ENCODE measurements at places on chromosomes 3 and 15.

DNA sequence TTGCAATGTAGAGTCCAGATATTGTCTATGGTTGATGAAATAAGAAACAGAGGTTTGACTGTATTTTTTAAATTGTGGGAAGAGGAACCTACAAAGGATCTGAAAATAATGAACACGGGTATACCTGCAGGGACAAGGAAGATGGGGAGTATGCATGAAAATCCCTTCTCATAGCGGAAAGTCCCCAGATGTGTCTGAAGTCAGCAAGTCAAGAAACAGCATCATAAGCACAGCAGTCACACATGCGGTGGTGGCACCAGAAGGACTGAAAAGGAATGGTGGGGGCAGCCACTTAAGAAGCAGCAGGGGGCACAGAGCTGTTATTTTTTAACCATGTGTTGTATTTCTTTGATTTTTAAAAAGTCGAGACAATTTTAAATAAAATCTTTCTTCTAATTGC lies 4.7 kb downstream of the MRPS11 start:
- no peak for DNase-seq

DNA sequence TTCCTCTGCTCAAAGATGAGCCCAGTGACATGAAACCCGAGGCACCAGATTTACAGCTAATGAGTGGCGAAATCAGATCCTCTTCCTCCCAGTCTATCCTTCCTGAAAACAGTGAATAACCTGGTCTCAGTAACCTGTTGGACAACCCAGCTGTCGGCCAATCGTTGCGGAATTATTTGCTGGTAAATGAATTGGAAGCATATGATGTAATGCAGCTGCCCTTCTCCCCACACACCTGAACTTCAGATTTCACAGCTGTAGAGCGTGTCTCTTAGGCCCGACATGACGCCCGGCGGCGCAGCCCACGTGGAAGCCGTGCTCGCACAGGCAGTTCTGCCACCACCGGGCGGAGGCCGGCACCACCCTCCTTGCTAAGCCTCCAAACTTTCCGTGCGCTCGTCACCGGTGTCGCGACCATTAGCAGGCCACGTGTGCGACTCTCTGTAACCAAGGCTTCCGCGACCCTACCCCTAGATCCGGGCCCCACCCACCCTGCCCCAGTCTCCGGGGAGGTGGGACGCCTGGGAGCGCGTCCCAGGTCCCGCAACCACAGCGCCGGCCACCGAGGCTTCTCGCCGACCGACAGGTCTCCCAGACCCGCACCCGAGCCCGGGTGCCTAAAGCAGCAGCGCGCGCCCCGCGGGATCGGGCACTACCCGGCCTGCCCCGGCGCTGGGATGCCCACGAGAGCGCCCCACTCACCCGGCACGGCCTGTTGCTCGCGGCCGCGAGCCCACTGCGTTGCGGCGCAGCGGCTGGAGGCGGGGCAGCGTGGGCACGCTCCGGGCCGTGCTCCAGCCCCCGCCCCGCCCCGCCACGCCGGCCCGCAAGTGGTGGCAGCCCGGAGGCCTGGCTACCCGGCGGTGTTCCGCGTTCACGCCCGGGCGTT lies at the start of gene RIOX2:
Gene RIOX2, minus strand, starts transcription at position 753 of the 889 bp plus-strand sequence. CDS start 4,838 bp downstream, outside the sequence.
- peak; percentile 76 for DNase-seq

- DNase-seq: no peak
Measured at GRCh38 chr3:192929146-192929545, 11.5 kb upstream of the MB21D2 start.

GRCh38 chr3:9079676-9080075 lies 116.4 kb upstream of the RAD18 start:
- DNase-seq: no peak

DNA sequence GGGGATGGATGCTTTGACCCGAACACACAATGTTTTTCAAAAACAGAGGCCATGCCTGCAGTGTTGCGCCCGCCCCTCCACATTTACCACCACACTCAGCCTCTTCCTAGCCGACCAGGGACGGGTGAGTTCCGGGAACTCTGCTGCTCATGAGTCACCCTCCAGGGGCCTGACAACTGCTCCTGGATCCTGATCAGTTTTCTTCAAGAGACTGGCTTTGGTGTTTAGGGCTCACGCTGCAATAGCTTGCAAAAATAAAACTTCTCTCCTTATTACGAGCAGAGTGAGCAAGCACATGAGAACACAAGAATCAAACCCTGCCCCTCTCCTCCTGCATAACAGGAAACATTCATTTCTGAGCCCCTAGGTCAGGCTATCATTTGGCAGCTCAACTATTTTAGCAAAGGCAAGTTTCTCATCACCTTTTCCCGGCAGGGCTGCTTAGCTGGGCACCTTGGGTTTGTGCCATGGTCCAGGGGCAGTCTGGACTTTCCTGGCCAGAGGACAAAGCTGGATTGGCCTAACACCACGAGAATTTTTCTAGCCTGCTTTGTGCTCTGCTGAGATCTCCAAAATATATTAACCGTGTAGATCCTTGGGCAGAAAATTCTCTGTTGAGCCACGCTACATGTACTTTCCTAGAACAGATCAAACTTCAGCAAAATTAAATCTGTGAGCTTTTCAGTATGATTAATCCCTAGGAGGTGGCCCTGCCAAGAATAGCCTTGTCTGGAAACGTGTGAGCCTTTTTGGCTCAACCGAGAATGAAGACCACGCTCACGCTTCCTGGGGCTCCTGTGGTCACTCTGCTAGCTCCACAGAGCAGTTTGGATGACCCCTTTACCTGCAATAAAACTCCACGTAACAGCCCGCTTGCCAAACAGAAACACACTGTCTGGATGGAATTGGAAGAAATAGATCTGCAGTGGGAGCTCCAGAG lies 52.7 kb upstream of the SPATA12 start:
- no peak for DNase-seq

DNA sequence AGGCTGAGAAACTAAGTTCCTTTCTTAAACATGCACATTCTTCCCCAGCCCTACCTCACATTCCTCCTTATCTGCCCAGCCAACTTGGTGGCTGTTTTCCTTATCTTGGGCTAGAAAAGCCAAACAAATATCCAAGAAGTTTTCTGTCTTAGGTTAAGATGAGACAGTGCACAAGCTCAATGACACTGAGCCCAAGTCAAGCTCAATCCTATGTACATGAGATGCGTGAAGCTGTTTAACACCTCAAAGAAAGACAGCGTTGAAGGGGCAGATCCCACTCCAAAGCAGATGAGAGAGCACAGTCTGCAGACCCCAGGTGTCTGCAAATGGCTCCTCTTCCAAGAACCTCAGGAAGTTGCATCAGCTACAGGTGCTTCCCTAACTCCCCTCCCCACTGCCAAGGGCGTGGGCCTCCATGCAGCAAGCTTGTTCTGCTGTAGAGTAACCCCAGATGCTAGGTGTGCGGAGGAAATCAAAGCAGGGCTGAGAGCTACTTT lies 16.6 kb downstream of the LRRC2 start:
- DNase-seq: no peak

DNA sequence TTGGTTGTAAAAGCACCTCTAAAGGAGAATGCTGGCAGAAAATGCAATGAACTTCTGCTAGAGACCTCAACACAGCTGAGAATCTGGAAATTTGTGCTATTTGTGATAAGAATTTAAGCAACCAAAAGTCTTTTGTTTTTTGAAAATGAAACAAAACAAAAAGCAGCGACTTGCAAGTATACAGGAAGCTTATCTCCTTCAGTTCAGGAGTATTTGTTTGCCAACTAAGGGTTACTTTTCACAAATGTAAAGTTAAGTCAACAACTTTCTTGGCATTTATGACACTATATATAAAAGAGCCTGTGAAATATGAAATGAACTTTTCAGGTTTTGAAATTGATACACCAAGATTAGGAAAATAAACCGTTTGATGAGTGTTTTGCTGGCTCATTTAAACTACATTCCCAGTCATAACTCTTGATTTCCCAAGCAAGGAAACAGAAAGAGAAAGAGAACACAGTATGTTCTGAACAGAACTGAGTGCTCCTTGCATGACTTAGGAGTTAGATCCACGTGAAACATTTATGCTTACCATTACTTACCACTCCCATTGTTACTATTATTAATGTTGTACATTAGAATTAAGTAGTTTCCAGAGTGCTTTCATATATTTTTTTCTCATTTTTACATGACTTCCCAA lies 92.3 kb upstream of the COL8A1 start:
- DNase-seq: no peak

DNA sequence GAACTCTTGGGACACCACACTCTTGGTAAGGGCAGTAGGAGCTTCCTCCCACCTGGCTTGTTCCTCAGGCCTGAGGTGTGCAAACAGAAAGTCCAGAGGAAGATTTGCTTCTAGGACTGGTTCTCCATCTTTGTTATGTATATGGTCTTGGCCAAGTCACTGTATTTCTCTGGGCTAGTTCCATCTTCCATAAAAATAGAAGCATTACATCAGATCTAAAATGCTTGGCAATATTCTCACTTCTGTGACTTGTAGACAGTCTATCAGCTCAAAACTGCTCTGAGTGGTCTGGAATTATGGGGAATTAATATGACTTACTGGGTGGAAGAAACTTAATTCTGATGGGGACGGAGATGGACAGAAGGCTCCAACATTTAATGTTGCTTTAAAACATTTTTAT lies 55.2 kb downstream of the TMEM108 start:
- no peak for DNase-seq

- DNase-seq: no peak
Measured at GRCh38 chr3:125334675-125335560, 40.2 kb downstream of the ZNF148 start.

DNA sequence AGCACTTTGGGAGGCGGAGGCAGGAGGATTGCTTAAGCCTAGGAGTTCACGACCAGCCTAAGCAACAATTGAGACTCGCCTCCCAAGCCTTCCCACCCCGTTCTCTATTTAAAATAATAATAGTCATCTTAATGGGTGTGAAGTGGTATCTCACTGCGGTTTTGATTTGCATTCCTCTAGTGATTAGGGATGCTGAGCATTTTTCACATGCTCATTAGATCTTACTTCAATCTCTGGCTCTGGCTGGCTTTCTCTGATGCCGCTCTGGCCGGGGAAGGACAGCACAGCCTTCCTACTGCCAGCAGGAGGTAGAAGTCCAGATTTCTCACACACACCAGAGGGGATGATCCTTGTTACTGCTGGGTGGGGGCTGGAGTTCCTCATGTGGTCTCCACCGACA lies 7.4 kb upstream of the EIF4A2 start:
- DNase-seq: no peak

GRCh38 chr3:115208066-115208750 lies 61.1 kb upstream of the ZBTB20 start:
- DNase-seq: no peak

DNA sequence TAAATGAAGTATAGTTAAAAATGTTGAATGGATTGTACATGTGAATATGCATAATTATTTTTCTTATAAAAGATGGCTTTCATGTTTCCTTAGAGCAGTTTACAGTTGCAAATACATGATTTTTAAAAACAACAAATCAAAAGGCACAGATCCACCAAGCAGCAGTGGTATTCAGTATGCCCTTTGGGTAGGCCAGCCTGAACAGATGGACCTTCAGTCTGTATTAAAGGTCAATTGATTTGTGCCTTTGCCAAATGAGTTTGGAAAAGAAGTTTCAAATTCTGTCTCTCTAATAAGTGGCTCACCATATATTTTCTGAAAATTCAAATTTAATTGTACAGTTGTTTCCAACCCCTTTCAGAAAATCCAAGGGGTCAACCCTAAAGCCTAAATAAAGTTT lies 477.1 kb downstream of the NSUN3 start:
- no peak for DNase-seq

GRCh38 chr3:117063930-117064329 lies 354.4 kb downstream of the TUSC7 start:
- no peak for DNase-seq

DNA sequence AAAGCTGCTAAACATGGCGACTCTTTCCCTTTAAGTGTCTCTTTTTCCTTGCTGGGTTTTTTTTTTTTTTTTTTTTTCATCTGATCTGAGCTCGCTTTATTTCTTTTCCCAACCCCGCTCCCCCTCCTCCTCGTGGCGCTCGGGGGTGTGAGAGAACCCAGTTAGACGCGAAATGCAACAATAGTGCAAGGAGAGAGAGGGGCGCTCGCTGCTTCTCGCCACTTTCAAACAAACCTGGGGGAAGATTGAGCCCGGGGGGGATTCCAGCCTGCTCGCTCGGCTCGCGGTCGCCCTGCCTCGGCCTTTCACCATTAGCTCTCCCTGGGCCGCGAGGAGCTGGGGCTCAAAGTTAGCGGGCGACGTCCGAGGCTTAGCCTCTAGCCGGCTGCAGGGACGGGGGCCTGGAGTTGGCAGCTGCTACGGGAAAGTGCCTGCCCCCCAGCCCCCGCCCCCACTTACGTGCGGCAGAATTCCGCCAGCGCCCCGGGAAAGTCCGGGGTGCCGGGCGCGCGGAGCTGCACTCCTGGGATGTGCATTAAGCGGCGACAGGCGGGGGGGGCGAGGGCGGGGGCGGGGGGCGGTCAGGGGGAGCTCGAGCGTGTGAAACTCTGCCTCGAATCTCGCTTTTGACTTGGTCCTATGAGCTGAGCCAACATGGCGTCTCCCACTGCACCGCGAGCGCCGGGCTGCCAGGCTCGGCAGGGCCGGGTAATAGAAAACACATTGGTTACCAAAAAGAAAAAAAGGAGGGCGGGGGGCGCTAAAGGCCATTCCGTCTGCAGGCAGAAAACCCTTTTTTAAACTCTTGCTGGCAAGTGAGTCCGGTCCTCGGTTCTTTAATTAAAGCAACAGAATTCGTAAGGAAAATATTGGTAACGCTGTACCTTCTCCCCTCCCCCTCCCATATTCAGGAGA lies 10.4 kb downstream of the NR2F2 start:
- DNase-seq: no peak

- no peak for DNase-seq
Measured at GRCh38 chr15:32901192-32901591, 183.4 kb downstream of the GREM1 start.

- DNase-seq: no peak
Measured at GRCh38 chr3:98048586-98048985, 13.5 kb upstream of the GABRR3 start.

- DNase-seq: no peak
Measured at GRCh38 chr15:80946576-80946975, 43.0 kb downstream of the MESD start.

DNA sequence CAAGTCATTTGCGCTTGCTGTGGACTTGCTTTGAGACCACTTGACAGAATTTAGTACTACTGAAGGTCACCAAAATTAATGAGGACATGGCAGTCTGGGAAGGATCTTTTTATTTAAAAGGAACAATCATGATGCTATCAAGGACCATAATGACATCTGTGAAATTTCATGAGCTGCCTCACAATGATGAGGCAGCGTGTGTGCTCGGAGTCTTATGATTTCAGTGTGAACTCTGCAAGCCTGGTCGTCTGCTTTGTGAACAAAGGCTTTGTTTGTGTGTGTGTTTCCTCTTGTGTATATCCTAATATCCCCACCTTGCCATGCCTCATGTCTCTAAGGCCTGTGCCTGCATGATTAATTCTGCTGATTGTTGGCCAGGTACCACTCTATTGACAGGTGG lies 46.7 kb downstream of the RAD54L2 start:
- DNase-seq: no peak

DNA sequence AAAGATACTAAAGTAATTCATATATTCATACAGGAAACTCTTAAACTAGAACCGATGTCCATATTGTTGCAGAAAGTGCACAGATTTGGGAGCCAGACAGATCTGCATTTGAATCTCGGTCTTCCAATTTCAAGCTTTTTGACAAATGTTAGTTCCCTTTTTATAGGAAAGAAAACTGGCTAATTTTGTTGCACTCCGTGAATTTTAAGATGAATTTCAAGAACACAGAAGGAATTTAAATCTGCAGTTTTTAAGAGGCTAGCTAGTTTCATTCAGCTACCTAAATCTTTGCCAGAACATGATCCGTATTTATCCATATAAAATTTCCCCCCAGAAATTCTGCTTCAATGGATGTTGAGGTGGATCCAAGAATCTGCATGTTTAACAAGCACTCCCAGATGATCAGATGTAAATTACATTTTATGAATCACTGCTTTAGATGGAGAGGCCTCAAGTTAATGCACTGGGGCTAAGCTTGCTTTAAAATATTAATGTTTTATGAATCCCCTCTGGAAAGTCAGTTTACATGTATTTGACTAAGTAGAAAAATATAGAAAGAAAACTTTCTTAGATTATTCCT lies 1296.3 kb upstream of the CADM2 start:
- DNase-seq: no peak

Data from HEK293T (cell line).